ENCODE measurements at places on chromosomes 12 and 14.

GRCh38 chr14:35789651-35790050 is 19.4 kb downstream of the RALGAPA1 start:
- DNase-seq: no peak

GRCh38 chr12:84922693-84923092 is 10.1 kb upstream of the SLC6A15 start:
- no peak for DNase-seq

DNA sequence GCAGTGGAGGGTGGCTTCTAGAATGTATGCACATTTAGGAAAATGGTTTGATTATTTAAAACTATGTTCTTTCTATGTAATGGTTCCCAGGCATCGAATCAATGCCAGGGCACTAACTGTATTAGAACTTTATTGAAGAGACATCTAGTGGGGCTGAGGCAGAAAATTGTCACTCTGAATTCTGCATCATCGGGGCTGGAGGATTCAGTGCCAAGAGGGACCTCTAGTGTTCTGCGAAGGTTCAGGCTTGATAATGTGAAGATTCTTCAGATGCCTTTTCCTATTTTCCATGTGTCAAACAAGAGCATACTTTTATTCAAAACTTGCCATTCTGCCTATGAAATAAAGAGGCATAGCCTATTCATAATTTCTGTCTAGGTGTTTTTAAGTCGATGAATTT is 146.3 kb downstream of the CAND1 start:
- DNase-seq: no peak

DNA sequence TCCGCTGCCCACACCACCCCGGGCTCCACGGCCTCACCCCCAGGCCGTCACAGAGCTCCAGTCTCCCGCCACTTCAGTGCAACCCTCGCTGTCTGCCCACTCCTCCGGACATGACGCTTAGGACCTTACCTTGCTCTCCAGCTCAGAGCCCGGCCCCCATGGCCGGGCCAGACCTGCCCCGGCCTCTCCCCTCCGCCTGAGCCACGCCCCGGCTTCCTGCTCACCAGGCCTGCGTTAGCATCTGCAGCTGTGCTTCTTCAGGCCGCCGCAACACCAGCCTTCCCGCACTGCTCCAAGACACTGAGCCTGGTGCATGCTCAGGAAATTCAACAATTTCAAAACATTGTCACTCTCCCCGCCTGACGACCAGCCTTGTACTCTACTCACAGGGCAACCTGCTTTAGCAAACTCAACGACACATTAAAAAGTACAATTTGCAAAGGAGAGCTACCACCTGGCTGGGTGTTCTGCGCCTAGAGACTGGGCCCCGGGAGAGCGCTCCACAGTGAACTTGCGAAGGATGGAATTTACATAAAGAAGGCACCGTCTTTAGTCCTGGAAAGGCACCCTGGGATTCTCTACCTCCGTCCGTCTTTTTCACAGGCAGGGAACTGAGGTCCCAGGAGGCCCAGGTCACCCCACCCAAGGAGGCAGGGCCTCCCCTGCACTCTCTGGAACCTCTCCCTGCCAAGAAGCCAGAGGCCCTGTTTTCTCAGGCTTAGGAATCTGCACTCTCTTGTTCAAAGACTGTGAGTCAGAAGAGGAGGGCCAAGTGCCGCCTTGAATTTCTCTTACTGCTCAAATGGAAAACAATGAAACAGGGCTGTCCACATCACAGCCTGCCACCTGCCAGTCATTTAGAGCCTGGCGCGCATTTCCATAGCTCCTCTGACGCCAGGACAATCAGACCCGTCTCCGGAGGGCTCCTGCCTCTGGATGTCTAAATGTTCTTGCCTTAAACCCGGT is 51.3 kb downstream of the STX2 start:
- no peak for DNase-seq

DNA sequence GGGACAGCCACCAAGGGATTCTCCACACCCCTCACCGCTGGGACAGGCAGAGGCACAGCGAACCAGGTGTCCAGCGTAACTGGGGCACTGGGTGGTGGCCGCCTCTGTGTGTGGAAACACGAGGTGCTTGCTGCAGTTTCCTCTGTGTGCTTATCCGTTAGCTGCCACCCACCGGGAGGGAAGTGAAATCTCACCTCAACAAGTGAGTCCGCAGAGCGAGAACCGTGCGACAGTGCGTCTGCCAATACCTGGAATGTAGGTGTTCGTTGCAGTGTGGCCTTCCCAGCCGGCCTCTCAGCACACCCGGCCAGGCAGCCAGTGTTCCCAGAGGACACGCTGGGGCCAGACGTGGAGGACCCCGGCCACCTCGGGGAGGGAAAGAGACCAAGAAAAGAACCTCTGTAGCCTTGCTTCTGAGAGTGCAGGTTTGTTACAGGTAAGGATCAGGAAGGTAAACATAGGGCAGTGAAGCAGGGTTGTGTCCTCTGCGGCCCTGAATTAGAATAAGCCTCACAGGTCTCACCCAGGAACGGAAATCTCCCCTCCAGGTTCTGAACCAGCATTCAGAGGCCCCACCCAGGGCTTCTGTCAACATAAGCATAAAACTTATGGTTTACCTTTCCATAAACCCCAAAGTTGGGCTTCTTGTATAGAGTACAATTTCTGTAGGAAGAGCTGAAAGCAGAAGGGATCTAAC is 1.5 kb downstream of the BCL2L14 start:
- no peak for DNase-seq

DNA sequence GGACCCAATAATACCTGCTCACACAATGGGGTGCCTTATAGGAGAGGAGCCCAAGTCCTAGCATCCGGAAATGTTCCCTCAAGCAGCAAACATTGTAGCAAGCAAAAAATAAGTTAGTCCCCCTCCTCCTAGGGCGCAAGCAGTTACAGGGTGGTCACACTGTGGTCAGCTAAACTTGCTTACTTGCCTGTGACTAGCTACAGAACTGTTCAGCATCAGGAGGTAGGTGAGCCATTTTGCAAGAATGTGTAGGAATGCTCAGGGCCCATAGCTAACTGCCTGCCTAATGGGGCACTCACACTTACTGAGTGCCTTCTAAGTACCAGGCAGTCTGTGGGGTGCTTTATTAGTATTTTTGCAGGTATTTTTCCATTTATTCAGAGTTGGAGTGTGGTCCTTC is 154.6 kb upstream of the GRIN2B start:
- no peak for DNase-seq

DNA sequence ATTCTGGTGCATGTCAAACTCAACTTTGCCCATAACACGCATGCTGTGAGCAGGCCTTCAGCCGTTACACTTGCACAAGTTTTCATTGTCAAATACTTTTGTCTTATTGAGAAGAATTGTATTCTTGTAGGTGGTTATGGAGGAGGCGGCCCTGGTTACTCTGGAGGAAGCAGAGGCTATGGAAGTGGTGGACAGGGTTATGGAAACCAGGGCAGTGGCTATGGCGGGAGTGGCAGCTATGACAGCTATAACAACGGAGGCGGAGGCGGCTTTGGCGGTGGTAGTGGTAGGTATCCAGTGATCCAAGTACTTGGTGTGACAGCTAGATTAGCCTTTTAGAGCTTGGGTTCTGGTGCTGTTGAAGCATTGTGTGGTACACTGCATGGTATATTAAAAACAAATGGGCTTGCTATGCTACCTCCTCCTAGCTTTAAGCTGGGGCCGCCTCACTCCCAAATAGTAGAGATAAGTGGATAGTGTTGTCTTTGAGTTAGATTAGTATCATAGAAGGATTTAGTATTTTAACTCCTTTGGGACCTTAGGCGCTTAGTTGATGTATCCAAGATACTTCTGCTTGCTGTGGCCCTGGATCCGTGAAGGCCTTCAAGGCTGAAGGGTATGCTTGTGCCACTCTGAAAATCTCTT is 2.5 kb downstream of the HNRNPA1 start:
- no peak for DNase-seq

GRCh38 chr12:122001466-122002209 is 20.0 kb upstream of the BCL7A start:
- DNase-seq: no peak

DNA sequence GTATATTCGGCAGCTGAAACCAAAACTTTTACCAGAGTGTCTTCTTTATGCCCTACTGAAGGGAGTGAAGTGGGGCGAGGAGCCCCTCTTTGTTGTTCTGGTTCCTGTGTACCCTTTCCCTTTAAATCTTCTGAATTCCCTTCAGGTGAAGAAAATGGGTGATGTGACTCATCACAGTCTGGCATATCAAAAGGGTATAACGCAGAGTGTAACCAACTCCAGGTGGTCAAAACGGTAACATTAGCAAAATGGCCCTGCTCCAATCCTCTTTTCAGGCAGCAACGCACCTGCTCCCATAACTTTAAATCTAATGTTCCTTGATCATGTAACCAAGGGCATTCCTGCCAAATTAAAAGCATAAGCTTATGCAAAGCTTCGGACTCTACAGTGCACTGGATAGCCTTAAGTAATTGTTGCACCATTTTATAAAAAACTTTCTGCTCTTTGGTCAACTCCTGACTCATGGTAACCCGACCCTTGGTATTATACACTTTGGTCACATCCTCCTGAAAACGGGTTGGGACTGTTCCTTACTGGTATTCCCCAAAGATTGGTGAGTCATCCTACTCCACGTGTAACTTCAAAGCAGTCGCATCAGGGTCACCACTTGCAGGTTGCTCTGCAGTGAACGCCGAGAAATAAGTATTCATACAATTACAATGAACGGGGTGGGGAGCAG is 83.1 kb downstream of the KCNMB4 start:
- DNase-seq: no peak

GRCh38 chr12:6788972-6789924 is at the start of gene CD4:
CD4 (plus strand) TSS chr12:6789528; CDS start chr12:6800139, 10,611 bp downstream.
- DNase-seq: peak; percentile 56

DNA sequence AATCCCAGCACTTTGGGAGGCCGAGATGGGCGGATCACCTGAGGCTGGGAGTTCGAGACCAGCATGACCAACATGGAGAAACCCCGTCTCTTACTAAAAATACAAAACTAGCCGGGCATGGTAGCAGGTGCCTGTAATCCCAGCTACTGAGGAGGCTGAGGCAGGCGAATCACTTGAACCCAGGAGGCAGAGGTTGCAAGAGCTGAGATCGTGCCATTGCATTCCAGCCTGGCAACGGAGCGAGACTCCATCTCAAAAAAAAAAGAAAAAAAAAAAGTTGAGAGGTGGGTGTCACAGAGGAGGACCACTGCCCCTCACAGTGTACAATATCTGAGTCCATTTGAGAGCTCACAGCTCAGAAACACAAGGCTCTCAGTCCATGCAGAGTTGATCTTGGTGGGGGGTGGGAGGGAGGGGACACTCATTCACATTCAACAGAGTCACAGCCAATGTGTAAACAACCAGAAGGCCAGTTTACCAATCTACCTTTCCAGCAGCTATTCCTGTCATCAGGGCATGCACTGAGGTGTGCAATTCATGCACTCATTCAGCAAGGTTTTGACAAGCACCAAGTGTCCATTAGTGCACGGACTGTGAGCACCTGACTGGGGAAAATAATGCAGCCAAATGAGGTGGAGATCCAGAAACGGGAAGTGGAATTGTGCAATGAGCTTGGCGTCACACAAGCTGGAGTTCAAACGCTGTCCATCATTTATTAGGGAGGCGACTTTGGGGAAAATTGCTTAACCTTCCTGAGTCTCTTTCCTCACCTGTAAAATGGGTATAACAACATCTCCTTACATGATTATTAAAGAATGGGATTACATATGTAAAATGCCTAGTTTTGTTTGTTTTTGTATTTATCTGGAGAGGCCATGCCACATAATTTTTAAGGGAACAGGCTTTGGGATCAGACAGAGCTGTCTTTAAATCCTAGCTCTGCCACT is 4.4 kb upstream of the EIF5 start:
- DNase-seq: no peak

- DNase-seq: no peak
These were observed 30.7 kb downstream of the VWF start for GRCh38 chr12:6093764-6094163.

GRCh38 chr12:1966561-1967226 is 37.6 kb downstream of the DCP1B start:
- DNase-seq: no peak

DNA sequence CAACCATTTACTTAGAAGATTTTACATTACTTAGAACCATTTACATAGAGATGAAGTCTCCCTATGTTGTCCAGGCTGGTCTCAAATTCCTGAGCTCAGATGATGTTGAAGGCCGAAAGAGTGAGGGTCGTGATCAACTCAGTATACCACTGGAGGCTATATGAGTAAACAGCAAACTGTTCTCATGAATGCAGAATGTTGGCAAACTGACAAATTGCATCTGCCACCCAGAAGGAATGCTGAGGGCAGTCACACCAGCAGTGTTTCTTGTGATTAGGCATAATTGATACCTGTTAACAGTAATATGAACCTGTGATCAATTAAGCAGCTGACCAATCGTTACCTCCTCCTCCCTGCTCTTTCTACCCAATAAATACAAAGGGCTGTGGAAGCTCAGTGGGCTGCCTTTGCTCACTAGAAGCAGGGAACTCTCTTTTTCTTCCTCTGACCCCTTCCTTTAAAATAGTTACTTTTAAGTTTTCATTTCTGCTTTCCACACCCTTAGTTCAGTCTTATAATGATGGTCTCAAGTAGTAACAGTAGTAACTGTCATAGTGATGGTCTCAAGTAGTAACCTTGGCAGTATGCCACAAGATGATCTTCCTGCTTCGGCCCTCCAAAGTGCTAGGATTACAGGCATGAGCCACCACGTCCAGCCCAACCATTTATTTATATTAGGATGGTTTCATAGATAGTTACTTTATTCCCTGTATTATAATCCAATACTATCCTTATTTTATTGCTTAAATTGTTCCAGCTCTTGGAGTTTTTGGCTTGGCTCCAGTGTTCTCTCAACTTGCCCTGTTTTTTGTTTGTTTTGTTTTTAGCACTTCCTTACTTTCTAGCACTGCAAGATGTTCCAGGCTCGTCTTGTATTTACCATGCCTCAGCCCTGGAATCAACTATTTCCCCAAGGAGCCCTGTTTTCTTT is 25.8 kb downstream of the LIMA1 start:
- no peak for DNase-seq

GRCh38 chr12:66235626-66236281 is 46.7 kb downstream of the IRAK3 start:
- DNase-seq: no peak

GRCh38 chr12:79982086-79983062 is 47.5 kb upstream of the PPP1R12A start:
- DNase-seq: no peak

DNA sequence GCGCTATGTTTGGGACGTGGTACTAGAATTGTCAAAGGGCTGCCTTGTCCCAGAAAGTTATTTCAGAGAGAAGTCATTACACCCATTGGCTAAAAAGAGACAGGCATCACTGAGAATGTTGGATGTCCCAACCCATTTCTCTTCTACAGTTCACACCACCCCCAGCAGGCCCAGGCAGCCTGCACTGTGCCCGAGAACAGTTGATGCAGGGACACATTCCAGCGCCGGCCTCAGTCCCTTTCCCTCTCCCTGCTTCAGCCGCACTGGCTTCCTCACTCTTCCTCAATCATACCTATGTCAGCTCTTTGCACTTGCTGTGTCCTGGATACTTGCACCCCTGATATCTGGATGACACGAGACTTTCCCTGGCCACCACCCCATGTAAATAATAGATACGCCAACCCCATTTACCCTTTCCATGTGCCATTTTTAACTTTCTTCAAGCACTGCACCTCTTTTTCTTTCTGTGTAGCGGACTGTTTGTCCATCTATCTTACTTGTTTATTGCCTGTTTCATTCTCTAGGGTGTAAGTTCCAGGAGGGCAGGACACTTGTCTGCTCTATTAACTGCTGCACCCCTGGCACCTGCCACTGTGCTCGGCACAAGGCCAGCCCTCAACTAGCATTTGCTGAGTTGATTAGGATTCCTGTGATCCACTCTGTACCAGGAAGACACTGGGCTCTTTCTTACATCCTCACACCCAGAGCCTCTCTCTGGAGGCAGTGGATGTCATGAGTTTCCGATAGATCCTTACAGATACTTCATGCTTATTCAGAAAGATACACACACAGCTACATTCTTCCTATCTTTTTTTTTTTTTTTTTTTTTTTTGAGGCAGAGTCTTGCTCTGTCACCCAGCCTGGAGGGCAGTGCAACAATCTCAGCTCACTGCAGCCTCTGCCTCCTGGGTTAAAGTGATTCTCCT is 76.6 kb upstream of the CEP83 start:
- DNase-seq: no peak
